ENCODE measurements at places on chromosomes 7 and 10.

DNA sequence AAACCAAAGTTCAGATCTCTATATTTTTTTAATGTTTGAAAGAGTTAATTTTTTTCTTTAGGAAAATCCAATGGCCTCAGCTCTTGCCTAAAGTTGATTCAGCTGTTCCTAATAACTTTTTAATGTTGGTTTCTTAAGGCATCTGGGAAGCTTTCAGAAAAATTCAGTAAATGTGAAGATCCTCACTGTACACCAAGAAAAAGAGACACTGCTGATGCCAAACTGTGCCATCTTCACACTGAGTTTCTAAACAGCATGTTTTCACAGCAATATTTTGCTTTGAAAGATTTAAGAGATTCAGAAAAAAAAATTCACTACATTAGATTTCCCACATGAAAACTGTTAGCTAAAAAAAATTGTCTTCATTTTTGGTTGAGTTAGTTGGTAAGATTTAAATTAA lies 249.4 kb downstream of the NEBL start:
- no peak for DNase-seq

GRCh38 chr7:134561-135256 lies 57.7 kb upstream of the FAM20C start:
- DNase-seq, result no peak

DNA sequence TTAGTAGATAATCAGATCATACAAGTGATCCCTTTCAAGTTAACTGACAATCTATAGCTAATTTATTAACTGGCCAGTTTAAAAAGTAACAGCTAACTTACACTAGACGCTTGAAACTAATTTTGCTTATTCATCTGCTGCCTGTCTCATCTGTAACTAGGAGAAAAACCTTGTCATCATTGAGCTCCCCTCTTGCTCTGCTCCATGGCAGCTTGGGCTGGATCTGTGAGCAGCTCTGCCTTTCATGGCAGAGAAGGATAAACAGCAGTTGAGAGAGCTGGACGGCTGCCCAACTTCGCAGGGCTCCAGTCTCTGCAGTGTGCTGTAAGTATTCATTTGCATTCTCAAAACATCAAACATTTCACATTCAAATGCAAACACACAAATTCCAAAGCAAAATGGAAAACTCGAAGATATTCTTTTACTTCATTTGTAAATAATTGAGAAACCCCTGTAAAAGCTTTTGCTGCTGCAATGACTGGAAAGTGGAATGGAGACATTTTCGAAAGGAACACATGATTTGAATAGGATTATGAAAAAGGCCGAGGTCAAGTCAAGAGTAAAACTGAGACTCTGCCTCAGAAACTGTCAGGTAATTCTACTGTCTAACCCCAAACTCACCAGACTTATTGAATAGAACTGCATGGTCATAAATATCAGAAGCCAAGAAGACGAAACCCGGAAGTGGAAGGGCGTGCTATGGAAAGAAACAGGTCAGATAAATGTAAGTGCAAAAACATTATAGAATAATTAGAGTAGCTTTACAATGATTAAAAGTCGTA lies 17.6 kb downstream of the SLC35B4 start:
- DNase-seq, result peak; percentile 62

DNA sequence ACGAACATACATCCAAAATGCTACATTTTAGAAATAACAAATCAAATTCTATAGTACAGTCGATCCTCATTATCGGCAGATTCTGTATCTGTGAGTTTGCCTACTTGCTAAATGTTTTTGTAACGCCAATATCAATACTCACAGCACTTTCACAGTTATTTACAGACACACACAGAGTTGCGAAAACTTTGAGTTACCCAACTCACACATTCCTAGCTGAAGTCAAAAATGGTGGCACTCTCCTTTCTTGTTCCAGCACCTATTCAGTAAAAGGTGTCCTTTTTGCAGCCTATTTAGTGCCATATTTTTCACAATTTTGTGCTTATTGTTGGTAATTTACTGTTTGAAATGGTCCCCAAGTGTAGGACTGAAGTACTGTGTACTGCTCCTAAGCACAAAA lies 161.7 kb downstream of the AKR1D1 start:
- DNase-seq, result no peak

- DNase-seq, result no peak
Observed at GRCh38 chr7:148866362-148866761, 17.7 kb downstream of the EZH2 start.
